ENCODE measurements at places on chromosomes 5 and 9.
A peak's percentile ranks its signal among the peaks of the same experiment; 100 is the strongest.

DNA sequence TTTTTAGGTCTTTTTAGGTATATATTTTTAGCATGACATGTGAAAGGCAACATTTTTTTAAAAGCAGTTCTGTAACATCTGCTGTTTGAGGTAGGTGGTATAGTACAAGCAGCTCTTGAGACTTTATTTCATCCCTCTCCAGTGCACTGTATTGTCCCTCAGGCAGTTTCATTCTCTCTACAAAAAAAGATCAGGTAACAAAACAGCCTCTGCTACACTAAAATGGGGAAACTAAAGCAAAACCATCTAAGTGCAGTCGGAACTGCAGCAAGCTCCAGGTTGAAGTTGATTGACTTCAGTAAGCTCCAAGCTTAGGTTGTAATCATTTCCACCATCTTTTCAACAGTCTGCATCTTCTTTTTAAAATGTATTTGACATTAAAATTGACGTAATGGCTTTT, 195.6 kb downstream of the DEPDC1B start:
- no peak for DNase-seq

DNA sequence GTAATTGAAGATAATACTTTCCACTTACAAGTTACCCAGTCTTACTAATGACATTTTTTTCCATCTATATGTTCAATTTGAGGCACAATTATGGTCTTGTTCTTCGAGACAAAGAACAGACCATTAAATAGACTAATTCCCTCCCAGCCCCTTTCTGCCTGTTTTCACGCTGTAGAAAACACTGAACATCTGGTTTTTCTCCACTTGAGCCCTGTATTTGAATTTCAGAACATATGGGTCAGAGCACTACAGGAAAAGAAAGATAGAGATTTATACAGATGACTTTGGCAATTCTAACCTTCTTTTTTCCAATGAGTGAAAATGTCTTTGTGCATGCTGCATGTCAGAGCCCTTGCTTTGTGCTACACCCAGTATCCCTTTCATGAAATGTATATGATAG, 506.9 kb downstream of the LRRC70 start:
- no peak for DNase-seq

DNA sequence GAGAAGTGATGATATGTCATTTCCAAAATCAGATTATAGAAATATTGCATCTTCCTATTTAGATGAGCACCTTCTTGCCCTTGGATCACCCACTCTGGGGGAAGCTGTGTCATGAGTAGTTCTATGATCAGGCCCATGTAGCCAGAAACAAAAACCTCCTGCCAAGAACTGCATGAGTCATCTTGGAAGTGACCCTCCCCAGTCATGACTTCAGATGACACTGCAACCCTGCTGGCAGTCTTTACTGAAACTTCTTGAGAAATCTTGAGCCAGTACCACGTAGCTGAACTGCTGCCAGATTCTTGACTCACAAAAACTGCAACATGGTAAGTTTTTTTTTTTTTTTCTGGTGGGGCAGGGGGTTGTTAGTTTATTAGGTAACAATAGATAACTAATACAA, 439.6 kb upstream of the PTGER4 start:
- DNase-seq: no peak

- DNase-seq: peak; percentile 13
Measured at GRCh38 chr9:94002316-94003140, 47.4 kb upstream of the BARX1 start.

- DNase-seq: no peak
Measured at GRCh38 chr5:142544071-142544753, 141.7 kb downstream of the FGF1 start.

DNA sequence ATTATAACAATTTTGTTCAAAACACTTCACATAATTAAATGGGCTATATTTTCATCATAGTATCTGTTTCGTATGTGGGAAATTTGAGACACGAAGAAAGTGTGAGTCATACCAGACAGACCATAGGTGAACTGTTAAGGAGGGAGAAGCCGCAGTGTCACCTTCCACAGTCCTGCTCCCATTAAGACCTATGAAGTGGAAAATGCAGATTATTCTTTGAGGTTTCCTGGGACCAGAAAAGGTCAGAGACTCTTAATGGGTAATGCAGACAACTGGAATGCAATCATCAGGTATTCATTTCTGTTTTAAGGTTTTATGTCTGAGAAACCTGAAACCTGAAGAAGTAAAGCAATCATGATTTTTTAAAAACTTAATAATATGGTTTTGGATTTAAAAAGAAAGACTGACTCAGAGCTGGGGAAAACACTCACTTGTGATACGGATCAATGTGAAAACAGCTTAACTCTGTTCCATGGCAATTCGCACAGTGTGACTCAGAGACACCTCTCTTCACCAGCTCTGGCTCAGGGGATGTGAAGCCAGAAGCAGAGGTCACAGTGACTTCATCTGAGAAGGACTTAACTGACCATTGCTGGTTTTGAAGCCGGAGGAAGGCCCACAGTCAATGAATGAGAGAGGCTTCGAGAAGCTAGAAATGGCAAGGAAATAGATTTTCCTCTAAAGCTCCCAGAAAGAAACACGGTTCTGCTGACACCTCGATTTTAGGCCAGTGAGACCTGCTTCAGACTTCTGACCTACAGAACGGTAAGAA, 17.2 kb upstream of the GCNT1 start:
- DNase-seq: no peak

GRCh38 chr5:167576897-167577296, 714.5 kb upstream of the WWC1 start:
- DNase-seq: no peak
